ENCODE measurements at places on chromosomes 12 and 14.

- DNase-seq: no peak
Observed at GRCh38 chr12:104340177-104340576, 36.6 kb downstream of the EID3 start.

GRCh38 chr14:101411779-101412178 is 149.5 kb upstream of the DIO3 start:
- no peak for DNase-seq

DNA sequence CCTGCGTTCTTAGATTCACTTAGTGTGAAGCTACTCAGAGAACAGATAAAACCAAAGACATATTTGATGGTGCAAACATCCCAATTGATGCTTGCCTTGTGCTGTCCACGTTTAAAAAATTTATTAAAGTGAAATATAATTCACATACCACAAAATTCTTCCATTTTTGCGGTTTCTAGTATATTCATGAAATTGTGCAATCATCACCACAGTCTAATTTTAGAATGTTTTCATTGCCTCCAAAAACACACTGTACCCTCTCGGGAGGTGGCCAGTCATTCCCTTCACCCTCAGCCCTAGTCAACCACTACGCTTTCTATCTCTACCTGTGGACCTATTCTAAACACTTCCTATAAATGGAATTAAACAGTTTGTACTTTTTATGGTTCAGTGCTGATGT is 1109.2 kb downstream of the FLRT2 start:
- no peak for DNase-seq

DNA sequence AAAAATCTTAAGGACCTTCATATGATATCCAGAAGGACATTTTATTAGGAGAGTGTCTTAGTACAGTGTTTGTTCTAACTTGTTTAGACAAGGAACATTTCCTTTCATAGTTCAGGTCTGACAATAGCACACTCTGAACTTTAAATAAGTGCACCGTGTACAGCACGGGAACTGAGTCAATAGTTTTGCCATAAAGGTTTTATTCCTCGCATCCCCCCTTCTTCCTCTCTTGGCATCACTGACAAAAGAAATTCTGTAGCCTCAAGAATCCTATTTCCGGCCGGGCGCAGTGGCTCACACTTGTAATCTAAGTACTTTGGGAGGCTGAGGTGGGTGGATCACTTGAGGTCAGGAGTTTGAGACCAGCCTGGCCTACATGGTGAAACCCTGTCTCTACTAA is 58.3 kb downstream of the TMCC3 start:
- DNase-seq: no peak

GRCh38 chr14:72651081-72651480 is 242.8 kb downstream of the DPF3 start:
- DNase-seq: no peak

- no peak for DNase-seq
Observed at GRCh38 chr12:25994901-25995625, 36.6 kb downstream of the RASSF8 start.

- no peak for DNase-seq
Observed at GRCh38 chr12:48022676-48023385, 18.6 kb upstream of the COL2A1 start.

DNA sequence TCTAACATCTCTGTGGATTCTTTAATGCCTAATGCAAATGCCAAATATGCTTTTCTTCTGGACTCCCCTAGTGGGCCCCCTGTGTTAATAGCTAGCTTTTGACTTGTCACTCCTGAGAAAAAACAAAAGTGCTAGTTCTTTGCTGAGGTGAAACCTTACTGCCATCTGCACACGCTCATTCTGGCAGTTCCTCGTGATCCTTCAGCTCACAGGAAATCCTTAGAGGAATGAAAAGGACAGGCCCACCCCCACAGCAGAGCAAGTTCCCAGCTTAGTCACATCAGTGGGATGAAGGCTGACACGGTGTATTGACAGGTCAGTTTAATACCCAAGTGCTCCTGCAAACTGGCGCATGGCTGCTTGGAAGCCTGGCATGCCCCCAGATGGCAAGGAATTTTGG is 165.1 kb upstream of the ATP2B1 start:
- DNase-seq: no peak

GRCh38 chr12:47349137-47350061 is 269.6 kb upstream of the AMIGO2 start:
- no peak for DNase-seq

DNA sequence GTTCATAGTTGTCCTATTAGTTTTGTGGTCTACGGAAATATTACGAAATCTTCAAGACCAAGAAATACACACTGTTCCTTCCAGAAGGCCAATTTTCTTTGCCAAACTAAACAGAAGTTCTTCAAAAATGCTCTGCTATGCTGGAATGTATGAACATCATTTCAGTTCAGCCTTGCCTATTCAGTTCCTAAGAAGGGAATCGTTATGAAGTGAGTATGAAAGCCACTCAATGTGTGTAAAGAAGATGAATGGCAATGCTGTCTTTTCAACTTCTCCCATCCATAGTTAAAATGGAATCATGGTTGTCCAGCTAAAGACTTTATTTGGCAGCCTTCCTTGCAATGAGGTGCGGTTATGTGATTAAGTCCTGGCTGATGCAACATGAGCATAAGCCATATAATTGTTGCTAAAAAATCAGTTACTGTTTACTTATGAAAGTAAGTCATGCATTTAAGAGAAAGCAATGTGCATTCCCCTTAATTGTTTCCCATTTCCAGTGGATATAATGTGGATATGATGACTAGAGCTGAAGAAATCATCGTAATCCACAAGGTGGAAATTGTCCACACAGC is 73.8 kb upstream of the PTPRR start:
- DNase-seq: no peak

DNA sequence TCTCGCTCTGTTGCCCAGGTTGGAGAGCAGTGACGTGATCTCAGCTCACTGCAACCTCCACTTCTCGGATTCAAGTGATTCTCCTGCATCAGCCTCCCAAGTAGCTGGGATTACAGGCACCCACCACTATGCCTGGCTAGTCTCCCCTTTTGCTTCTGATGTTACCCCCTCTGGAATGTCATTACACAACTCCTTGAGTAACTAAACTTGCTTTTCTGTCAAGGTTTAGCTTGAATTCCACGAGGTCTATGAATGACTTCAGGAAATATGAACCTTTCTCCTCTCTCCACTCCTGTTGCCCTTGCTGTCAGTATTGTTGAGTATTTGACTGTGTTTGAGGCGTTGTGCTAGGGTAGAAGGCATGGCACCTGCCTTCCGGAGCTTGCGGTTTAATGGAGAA is 16.8 kb upstream of the RTRAF start:
- DNase-seq: no peak

DNA sequence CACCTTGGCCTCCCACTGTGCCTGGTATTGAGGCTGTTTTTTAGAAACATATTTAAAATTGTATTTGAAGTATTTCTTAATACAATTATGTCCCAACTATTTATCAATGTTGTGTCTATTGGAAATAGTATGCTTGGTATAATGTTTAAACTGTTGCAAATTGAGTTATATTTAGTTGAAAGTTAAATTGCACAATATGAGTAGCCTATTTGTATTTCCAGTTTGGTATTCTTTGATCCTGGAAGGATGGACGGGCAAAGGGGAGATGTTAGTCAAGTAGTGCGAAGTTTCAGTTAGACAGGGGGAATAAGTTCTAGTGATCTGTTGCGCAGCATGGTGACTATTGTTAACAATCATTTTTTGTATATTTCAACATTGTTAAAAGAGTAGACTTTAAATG is 111.5 kb downstream of the NUBPL start:
- DNase-seq: no peak

DNA sequence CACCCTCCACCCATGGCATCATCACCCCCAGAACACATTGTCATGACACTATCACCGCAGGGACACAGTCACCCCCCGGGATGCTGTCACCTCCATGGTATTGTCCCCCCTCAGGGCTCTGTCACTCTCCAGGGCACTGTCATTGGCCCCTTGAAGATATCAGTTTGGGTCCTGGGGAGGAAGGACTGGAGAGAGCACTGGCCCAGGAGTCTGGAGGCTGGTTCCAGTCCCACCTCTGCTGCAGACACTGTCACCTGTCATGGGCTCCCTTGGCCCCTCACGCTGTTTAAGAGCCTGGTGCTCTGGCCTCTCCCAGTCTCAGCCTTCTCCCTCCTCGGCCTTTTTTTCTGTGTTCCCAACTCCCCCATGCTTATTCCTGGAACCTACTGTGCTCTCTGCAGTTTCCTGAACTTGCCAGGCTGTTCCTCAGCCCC is 31.9 kb downstream of the SERPINA3 start:
- no peak for DNase-seq

GRCh38 chr14:22737052-22737451 is 29.4 kb upstream of the OXA1L start:
- DNase-seq: no peak

DNA sequence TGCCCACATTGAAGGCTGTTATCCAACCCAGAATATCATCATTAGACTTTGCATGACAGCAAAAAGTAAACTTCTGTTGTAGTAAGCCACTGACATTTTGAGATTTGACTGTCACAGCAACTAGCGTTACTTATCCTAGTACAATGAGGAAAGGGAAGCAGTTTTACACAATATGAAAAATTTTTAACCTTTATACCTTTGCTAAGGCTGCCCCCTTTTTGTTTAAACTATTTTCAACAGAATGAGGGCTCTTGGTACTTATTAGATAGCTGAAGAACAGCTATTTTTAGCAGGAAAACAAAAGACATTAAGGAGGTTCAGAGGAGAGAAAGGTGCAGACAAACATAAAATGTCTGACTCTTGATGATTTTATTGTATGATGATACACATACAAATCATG is 23.4 kb upstream of the TMX1 start:
- no peak for DNase-seq

DNA sequence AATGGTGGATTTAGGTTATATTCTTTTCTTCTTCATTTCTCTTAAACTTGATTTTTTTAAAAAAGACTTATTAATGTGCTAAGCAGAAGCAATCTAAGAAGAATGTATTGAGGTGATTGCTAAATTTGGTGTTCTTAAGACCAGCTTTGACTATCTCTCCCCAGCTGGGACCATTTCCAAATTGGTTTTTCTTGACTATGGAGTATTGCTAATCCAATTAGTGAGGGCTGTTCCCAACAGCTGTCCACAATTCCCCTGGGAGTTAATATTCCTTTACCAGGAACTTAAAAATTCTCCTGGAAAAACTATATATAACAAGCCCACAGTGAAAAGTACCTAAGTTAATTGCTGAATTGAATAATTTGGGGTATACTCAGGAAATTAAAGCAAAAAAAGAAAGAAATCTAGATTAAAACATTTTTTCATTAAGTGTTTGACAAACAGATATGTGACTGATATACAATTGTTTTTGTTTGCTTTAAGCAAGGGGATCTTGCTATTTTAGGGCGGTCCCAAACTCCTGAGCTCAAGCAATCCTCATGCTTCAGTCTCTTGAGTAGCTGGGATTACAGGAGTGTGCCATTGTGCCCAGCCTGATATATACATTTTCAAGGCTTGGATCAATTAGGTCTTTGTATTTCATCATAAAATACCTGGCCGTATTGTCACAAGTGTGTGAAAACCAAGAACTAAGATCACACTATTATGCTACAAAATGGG is 105.0 kb downstream of the FAR2 start:
- no peak for DNase-seq

DNA sequence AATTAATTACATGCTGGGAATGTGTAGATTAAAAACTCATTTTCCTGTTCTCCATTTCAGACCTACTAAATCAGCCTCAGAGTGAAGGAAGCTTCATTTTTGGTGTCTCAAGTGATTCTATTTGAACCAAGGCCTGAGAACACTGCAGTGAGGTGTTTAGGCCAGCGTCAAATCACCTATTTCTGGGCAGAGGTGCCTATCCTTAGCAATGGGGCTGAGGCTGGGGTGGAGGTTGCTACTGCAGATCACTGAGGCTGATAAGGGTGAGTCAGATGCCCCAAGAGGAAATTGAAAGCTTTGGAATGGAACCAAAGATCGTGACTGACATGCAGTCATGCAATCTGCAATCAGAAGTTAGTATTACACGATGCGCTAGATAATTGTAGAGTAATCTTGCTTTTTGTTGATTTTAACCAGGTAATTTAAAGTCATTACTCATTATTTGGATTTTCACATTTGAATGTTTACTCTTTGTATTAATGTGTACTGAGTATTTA is 4.4 kb downstream of the TXNRD1 start:
- DNase-seq: peak; percentile 23

- DNase-seq: no peak
Observed at GRCh38 chr14:48113713-48114112, 438.3 kb upstream of the MDGA2 start.

GRCh38 chr12:96404696-96405095 is 4.5 kb upstream of the CDK17 start:
- no peak for DNase-seq

DNA sequence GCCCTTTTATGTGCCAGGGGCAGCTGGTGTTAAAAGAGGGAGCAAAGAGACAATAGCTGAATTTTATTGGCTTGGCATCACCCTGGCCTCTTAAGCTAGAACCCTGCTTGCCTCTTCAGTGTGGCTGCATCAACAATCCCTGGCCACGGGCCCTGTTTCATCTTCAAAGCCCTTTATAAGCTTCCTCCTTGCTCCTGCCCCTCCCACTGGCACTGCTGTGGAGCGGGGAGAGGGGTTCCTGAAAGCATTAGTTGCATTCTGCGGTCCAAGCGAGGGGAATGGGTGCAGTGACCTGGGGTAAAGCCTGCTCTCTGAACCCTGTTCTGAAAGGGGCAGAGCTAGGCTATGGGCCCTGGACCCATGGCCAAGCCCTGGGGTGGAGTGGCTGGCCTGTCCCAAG is 220 bp upstream of the KRT83 start:
- DNase-seq: no peak

GRCh38 chr12:104863296-104863948 is 94.7 kb downstream of the SLC41A2 start:
- no peak for DNase-seq

DNA sequence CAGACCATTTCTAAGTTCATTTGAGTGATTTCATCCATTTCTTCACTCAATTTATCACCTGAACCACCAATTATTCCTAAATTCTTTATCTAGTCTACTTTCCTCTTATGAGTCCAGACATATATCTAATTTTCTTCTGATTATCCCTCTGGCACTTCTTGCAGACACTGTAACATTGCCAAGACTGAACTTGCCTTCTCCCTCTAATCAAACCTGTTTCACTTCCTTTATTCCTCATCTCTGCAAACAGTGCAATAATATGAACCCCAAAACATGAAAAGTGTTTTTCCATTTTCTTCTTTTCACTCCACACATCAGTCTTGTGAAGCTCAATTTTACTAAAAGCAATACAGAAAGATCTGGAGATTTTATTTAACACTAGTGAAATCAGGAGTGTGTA is 37.8 kb upstream of the PTPRQ start:
- no peak for DNase-seq

DNA sequence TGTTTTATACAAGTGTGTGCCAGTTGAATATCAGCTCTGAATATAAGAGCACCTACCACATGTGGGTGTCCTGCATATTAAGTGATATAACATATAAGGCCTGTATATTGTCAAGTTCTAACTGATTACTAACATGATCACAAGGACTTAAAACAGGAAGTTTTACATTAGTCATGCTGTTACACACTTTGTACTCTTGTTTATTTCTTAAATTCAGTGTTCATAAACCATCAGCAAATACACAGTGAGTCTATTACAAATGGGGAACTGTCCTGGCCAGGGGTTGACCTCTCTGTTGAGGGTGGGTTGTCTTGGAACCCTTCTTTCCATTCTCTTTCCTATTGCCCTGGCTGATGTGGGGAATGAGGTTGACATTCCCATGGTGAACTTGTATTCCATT is 19.1 kb downstream of the HELB start:
- no peak for DNase-seq
